ENCODE measurements at places on chromosomes 1 and 21. TPM values are rescaled to one million over a fixed set of nuclear protein-coding genes. Genes with fewer than 3 reads are reported as not detected.

Gene UMODL1
- 0.14 TPM for total RNA-seq

Gene GPR3
- total RNA-seq: 0.87 TPM

DNA sequence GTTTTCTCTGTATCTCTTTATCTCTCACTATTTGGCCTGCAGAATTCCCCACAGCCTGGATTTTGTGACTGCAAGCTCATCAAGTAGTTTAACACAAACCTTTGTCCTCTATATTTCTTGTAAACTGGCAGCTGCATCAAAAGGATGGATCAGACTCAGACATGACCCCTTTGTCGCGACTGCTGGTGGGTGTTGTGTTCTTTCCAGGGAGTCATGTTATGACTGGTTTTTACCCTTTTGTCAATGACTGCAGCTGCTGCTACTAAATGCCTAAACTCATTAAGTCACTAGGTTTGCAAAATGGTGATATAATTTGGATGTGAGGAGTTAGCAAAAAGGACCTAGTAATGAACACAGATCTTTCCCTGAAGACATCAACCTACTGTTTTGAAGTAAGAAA, 10.2 kb upstream of the TOMM20 start:
- DNase-seq: no peak

DNA sequence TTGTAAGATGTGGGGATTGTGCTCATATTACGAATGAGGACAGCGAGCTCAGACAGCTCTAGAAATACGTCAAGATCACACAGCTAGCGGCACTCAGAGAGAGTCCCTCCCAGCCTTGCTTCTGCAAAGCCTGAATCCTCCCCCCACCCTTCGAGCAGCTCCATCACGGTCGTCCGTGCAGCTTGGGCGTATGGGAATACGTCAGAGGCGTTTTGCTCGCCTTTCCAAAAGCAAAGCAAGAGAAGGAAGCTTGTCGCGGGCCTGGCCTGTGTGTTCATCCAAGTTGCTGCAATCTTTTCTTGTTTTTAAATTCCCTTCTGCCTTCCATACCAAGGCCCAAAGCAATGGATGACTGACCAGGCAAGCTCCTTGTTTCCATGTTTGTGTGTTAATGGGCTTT, 125.5 kb upstream of the IRF2BP2 start:
- DNase-seq: no peak

DNA sequence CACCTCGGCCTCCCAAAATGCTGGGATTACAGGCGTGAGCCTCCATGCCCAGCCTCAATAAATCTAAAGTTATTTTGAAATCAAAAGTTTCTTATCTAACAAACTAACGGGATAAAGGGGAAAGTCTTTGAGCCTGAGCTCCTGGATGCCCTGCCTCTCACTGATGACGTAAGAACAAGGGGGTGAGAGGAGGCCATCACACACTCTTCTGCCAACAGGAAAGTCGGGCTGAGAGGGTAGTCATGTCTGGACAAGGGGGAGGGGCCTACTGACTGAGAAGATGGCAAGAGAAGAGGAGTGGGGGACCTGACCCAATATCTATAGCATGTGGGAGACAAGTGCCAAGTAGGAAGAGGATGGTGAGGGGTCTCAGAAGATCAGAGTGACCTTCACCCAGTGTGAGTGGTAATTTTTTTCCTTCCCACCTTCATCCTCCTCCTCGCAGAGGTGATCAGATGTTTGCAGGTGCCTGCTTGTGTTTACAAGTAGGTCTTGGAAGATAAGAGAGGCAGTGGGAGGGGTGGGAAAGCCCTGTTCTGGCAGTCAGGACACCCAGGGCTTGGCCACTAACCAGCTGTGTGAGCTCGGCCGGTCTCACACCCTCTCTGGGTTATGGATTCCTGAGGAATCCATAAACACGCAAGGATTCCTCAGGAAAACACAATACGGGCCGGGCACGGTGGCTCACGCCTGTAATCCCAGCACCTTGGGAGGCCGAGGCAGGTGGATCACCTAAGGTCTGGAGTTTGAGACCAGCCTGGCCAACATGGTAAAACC, 9.6 kb downstream of the UQCRHL start:
- no peak for DNase-seq

GRCh38 chr1:96708482-96708881, 13.1 kb upstream of the PTBP2 start:
- no peak for DNase-seq
